GM04504 (cell line): ENCODE measurements at places on chromosomes 6 and 20.
A peak's percentile ranks its signal among the peaks of the same experiment; 100 is the strongest.

DNA sequence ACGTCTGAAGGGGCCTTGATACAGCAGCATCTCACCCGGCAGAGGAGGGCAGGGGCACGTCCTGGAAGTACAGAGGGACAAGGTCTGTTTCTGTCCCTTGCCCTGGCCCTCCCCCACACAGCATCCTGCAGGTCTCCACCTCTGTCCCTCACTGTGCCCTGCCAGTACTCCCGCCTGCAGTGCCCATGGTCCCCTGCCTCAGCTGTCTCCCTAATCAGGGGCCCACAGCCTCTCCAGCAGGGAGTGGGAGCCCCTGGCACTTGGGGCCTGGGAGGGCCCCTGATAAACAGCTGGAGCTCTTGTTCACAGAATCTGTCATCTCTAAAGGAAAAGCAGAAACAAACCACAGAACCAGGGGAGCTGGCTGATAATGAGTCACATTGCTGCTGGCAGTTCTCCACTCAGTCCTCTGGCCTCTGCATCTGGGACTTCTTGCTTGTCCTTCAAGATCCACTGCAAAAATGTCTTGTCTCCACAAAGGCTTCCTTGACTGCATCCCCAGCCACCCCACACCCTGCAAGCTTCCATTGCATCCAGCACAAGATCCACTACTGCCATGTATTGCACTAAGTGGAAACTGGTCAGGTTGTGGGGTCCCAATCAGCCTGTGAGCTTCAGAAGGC lies 33.2 kb upstream of the TAF8 start:
- peak; percentile 63 for DNase-seq

DNA sequence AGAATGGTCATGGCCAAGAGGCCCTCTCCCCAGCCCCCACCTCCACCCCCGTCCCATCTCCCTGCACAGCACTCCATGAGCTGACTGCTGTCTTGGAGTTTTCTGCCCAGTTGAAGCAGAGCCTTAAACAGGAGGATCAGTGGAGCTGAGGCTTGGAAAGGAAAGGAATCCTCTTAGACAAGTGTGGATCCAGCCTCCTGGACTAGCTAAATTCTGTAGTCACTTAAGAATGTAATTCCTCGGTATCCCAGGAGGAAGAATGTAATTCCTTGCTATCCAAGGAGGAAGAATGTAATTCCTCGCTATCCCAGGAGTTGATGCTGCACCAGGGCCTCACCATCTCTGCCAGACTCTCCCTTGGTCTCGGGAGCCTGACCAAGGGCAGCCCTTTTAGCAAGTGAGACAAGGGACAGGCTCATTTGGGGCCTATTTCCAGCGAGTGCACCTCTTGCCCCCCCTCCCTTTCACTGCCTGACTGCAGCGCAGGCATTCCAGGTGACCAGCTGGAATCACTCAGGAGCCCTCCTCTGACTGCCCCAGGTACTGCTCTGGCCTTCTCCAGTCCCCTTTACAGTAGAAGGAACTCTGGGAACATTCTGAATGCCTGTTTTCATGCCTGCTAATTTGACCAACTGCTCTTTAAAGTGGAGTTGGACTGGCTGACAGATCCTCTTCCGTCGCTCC lies 76.2 kb downstream of the TCP11 start:
- DNase-seq: no peak

DNA sequence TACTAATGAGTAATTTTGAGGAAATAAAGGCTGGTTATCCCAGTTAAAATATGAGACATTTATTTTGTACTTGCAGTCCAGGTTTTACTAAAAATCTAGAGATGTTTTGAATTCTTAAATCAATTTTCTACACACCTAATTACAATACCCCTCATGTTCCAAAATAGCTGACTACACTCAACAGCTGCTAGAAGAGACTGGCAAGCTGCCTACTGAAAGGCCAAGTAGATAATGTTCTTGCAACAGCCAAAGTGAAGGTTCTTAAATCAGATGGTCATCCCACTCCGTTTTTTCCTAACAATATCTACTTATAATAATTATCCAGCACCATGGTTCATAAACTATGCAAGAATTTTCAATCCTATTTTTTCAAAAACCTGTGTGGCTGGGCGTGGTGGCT lies 69.0 kb downstream of the DTNBP1 start:
- no peak for DNase-seq

- no peak for DNase-seq
Measured at GRCh38 chr6:38018755-38019165, 199.2 kb downstream of the ZFAND3 start.

GRCh38 chr20:63708301-63709148 lies 686 bp downstream of the ZGPAT start:
- DNase-seq: no peak
